ENCODE measurements at places on chromosomes 16 and 17.
A peak's percentile ranks its signal among the peaks of the same experiment; 100 is the strongest.

- no peak for DNase-seq
Measured at GRCh38 chr16:19854543-19854876, 30.1 kb downstream of the GPRC5B start.

DNA sequence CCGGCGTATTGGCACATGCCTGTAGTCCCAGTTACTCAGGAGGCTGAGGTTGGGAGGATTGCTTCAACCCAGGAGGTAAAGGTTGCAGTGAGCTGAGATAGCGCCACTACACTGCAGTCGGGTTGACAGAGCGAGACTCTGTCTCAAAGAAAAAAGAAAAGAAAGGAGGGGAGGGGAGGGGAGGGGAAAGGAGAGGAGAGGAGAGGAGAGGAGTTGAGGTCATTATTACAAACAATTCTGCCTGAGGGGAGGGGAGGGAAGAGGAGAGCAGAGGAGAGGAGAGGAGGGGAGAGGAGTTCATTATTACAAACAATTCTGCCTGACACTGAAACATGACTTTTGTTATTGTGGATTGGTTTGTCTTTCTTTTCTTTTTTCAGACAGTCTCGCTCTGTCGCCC, 19.8 kb upstream of the ABCA5 start:
- DNase-seq, result no peak

DNA sequence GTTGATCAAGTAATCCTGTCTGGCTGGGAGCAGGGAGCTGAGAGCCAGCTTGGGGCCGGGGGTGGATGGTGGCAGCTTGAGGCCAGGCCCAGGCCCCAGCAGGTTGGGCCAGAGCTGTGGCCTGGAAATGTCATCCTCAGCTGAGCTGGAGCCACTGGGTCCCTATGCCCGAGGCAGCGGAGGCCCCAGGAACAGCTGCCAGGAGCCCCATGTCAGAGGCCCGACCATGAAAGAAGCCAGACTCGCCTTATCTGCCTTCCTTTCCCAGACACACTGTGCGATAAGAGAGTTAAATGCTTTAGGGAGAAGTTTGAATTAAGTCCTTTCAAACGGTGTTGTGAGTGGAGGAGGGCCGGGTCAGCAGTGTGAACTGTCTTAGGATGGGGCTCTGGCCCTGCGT, 3.5 kb downstream of the SMTNL2 start:
- DNase-seq, result no peak

DNA sequence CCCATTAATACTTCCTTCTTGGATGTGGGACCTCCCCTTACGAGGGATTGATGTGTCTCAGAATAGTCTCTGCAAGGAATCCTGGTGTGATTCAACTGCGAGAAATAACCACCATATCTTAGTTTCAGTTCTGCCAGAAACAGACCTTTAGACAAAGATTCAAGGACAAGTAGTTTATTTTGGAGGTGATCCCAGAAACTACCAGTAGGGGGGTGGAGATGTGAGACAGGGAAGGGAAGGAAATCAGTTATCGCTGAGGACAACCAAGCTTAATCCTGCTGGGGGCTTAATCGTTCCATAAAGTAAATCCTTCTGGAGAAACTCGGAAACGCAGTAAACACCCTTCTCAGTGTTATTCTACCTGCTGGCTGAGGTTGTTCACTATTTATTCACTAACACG, 5.0 kb upstream of the SDR42E1 start:
- DNase-seq, result no peak

DNA sequence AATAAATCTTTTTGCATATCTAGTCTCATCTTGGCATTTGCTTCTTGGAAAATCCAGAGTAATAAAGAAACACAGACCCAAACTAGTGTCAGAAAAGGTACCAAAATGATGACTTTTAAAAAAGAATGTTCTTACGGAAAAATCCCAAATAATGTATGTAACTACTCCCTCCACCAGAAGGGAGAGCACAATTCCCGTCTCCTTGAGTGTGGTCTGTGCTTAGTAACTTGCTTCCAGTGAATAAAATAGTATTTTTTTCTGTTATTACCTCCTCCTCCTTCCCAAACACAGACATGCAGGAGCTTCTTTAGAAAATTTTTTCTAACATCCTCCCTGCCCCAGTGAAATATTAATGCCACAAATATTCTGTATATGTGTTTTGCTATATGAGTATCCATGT, 358.1 kb downstream of the ZFHX3 start:
- no peak for DNase-seq

DNA sequence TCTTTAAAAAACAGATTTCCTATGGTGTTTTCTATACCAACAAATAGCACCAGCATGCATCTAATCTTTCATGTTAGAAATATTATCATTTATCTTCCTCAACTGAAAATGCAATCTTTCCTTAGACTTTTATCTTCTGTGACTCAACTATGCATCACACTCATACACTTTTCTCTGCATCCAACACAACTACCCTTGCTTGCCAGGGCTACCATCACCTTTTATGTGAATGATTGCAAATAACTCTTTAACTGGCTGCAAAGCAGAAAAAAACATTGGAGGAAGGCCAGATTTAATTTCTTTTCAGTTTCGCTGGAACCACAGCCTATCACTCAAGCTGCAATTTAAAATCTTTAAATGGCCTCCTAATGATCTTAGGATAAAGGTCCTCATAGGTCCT, 212.9 kb downstream of the CDH8 start:
- no peak for DNase-seq

DNA sequence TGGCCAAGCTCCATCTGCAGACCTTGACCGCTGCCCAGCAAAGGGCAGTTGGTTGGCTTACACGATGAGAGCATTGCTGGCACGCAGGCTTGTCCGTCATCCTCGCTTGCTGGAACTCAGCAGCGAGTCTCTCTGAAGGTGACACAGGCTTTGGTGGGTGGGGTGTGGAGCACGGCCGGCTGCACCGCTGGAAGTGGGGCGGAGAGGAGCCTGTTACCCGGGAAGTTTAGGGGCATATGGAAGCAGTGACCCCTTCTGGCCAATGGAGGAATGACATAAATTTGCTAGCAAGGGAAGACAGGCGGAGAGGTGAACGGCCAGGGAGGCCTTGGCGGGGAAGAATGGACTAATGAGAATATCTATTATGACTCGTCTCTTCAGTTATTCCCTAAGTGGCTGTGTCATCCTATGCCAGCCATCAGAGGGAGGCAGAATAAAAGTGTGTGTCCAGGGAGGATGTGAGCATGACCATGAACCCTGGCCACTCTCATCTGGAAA, 65.9 kb upstream of the SDK2 start:
- DNase-seq, result peak; percentile 59

- DNase-seq, result no peak
Measured at GRCh38 chr17:49018748-49019147, 21.6 kb downstream of the IGF2BP1 start.

DNA sequence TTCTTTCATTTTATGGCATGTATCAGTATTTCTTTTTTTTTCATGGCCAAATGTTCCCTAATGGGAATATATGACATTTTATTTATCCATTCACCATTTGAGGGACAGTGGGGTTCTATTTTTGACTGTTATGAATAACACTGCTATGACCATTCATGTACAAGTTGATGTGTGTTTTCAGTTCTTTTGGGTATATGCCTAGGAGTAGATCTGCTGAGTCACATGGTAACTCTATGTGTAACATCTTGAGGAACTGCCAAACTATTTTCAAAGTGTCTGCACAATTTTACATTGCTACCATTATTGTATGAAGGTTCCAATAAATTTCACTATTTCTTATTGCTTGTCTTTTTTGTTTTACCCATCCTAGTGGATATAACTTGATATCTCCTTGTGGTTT, 223.0 kb downstream of the TANC2 start:
- DNase-seq, result no peak

- DNase-seq, result peak; percentile 86
Measured at GRCh38 chr17:58658804-58659713, 32.8 kb downstream of the TEX14 start.

DNA sequence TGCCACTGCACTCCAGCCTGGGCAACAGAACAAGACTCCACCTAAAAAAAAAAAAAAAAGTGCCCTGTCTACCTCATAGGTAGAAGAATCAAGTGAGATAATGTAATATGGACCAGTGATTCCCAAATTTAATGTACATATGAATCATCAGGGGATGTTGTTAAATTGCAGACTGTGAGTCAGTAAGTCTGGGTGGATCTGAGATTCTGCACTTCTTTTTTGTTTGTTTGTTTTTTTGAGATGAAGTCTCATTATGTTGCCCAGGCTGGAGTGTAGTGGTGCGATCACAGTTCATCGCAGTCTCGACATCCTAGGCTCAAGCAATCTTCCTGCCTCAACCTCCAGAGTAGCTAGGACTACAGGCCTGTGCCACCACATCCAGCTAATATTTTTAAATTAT, 31.6 kb downstream of the HOXB1 start:
- no peak for DNase-seq

DNA sequence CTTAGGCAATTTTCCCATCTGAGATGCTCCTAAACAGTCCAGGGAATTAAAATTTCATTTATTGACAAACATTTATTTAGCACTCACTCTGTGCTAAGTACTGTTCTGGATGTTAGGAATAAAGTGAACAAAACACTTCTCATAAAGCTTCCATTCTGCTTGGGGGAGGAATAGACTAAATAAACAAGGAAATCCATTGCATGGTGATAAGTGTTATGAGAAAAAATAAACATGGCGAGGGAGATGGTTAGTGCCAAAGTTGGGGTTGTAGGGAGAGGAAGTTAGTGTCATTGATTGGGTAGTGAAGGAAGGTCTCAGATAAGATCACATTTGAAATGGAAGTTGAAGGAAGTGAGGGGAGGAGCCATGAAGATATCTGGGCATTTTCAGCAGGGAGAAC, 72.2 kb upstream of the CES5A start:
- DNase-seq, result no peak

- no peak for DNase-seq
Measured at GRCh38 chr17:72387487-72387886, 266.7 kb downstream of the SOX9 start.

- no peak for DNase-seq
Measured at GRCh38 chr17:79524213-79525187, 86.4 kb downstream of the RBFOX3 start.

- no peak for DNase-seq
Measured at GRCh38 chr17:12826431-12826830, 37.1 kb downstream of the ARHGAP44 start.

GRCh38 chr16:48022496-48022895, 133.3 kb downstream of the ABCC12 start:
- no peak for DNase-seq

- peak; percentile 82 for DNase-seq
Measured at GRCh38 chr16:57530104-57530521, 6.3 kb downstream of the CCDC102A start.

GRCh38 chr16:68486502-68487202, 38.3 kb upstream of the SMPD3 start:
- DNase-seq, result no peak

DNA sequence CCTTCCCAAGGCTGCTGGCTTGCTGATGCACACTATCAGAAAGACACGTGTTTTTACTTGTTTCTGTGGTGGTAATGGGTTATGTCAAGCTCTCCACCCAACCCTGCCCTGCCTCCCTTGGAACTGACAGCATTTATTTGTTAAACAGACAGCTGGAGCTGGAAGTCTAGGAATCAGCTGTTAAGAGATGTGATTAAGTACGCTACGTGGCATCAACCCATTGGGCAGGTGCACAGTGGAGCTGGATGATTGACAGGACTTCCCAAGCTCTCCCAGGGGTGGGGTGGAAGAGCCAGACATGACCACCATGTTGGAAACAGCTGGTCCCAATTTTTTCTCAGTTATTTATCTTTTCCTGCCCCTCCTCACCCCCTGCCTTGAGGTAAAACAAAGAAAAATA, 49.4 kb downstream of the ADAMTS18 start:
- DNase-seq, result no peak

- no peak for DNase-seq
Measured at GRCh38 chr16:89025636-89026035, 48.6 kb upstream of the CBFA2T3 start.

GRCh38 chr17:13085578-13085977, 67.8 kb upstream of the ELAC2 start:
- no peak for DNase-seq

DNA sequence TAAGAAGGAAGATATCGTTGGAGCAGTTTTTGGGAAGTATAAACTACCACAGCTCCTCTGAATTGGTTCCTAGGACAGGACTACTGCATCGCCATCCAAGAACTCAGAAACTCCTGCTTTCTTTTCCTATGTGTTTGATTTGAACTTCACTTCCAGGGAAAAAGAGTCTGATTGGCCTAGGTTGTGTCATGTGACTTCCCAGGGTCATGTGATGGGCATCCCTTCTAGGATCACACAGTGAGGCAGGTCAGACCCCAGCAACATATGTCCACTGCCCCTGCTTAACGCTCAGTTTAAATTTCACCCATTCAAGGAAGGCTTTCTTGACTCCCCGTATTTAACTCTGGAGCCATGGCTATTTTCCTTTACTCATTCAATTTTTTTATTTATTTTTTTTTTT, 445.2 kb upstream of the SALL1 start:
- DNase-seq, result no peak

DNA sequence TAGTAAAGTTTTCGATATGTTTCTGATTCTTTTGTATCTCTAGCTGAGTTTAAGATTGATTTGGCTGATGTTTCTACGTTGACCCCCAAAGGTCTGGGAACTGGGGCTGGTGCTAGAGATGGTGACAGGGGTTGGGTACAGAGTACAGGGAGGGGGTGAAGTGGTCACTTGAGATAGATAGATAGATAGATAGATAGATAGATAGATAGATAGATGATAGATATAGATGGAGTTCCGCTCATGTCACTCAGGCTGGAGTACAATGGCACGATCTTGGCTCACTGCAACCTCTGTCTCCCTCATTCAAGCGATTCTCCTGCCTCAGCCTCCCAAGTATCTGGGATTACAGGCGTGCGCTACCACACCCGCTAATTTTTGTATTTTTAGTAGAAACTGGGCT, 1.8 kb upstream of the FBRS start:
- DNase-seq, result no peak

- DNase-seq, result peak; percentile 3
Measured at GRCh38 chr17:37358098-37358829, 17.5 kb upstream of the C17orf78 start.

DNA sequence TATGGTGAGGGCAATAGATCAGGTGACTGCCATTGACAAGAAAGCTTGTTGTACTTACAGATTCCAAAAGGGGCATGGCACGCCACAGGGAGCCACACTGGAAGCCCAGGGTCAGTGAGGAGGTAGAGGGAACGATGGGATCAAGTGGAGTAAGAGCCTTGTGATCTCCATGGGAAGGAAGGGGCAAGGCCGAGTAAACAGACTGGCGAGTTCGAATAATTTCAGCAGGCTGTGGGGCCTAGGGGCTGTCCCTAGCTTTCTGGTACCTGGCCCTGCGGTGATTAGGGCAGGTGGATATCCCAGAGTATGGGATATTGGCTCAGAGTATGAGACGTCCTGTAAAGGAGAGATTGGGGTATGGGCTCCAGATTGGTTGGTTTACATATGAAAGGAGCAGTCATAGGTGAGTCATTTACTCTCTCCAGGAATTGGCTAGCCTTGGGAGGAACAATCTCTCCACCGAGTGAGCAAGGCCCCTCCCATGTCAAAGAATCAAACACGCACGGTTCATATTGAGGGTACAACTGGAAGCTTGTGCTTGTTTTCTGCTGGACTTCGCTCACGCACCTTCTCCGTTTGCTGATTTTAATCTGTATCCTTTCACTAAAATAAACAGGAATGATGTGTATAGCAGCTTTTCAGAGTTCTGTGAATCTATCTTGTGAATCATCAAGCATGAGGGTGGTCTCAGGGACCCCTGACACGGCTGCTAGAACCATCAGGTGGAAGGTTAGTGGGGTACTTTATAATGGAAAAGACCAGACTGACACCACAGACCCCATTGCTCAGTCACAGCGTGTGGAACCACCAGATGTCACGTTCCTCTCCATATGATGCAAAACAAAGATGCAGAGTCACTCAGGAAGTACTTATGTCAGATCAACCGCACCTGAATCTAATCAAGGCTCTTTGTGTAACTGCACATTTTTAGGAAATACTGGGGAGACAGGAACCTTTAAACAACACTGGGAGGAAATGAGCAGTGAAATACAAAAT, 27.9 kb downstream of the GABARAPL2 start:
- no peak for DNase-seq

All from CD4-positive, alpha-beta T cell treated with Interleukin-15 for 4 hours (primary cell).